ENCODE measurements at places on chromosomes 11 and 22. TPM values are rescaled to one million over a fixed set of nuclear protein-coding genes. Genes with fewer than 3 reads are reported as not detected.

GRCh38 chr22:22123118-22123959, 121.2 kb upstream of the VPREB1 start:
- no peak for DNase-seq

DNA sequence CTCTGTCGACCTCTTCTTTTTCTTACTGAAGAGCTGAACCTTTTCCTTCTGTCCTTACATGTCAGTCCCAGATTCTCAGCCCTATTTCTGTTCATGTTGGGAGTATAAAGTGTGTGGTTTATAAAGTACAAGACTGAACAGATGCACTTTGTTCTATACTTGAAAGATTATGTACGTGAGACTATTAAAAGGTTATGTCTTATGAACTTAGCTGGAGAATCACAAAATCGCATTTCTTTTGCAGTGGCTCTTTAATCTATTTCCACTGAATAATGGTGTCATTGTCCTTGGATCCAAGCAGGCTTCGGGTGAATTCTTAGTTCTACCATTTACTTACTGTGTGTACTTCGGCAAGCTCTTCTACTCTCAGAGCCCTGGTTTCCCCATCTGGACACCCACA, 558.4 kb downstream of the TMEM135 start:
- DNase-seq: no peak

DNA sequence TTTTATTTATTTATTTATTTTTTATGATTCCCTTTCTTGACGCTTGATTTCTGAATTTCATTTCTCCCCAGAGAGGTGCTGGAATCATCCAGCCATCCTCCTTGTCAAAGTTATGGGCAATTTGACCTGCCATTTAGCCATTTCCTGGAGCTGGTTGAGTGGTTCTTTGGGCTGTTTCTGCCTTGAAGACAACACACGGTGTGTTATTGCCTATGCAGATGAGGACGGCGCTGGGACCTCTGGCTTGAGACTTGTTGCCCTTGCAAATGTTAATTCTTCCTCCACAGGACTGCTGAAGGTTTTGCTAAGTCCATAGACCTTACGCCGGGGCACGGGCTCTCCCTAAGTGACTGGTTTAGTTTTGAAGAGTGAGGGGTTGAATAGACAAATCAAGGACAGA, 147.9 kb upstream of the PLET1 start:
- DNase-seq: no peak

- no peak for DNase-seq
Observed at GRCh38 chr22:29626497-29627195, 23.2 kb downstream of the NF2 start.

DNA sequence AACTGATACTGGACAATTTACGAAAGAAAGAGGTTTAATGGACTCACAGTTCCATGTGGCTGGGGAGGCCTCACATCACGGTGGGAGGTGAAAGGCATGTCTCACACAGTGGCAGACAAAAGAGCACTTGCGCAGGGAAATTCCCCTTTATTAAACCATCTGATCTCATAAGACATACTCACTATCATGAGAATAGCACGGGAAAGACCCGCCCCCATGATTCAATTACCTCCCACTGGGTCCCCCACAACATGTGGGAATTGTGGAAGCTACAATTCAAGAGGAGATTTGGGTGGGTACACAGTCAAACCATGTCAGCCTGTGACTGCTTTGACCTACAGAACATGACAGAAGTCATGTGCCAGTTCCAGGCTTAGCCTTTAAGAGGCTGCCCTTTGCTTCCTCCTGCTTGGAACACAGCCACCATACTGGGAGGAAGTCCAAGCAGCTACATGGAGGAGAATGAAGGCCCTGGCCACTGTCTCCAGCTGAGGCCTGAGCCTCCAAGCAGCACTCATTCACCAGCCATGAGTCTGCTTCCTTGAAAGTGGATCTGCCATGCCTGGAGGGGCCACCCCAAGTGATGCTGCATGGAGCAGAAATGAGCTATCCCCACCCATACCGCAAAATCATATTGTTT, 10.9 kb upstream of the GAL start:
- no peak for DNase-seq

GRCh38 chr11:28877340-28877739, 769.2 kb downstream of the METTL15 start:
- DNase-seq: no peak

DNA sequence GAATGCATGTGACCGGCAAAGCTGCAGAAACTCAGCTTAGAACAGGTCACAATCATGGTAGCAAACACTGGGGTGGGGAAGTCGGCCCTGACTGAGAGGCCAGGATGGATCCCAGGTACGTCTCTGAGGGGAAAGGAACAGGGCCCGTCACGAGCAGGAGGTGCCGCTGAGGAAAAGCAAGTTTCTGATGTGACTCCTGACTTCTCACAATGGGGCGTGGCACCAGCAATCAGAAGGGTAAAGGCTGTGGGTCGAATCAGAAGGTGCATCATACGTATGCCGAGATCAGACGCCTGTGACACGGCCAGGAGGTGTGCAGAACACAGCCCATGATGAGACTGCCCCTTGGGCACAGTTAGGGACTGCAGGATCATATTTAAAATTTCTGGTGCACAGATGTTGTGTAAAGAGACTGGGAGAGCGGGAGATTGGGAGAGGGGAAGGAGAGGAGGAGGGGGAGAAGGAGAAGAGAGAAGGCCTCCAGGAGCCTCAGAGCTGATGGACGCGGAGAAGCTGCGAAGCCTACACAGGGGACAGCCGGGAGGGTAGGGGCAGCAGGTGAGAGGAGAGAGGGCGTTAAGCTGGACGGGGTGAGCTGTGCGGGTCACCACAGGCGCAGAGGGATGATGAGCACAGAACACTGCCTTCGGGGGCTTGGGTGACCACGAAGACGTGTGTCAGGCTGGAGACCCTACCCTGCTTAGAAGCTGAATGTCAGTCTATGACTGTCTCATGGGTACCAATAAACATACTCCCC, 30.7 kb downstream of the KRTAP5-5 start:
- no peak for DNase-seq

DNA sequence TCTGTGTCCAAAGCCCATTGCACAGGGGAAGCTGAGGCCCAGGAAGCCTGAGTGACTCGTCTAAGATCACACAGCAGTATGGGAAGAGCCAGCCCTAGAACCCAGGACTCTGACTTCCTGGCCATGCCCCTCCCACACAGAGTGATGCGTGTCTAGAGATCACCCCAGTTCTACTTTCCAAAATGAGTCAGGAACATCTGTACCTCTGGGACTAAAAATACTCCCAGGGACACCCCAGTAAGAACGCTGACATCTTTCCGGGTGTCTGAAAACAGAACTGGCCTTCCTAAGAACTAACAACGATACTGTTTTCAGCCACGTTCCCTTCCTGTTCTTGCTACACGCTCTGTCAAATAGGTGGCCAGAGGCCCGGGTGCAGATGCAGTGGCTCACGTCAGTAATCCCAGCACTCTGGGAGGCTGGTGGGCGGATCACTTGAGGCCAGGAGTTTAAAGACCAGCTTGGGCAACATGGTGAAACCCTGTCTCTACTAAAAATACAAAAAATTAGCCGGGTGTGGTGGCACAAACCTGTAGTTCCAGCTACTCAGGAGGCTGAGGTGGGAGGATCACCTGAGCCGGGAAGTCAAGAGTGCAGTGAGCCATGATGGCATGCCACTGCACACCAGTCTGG, 21.7 kb upstream of the PDGFB start:
- no peak for DNase-seq

- no peak for DNase-seq
Observed at GRCh38 chr22:32800158-32800882, 1.2 kb upstream of the TIMP3 start.

GRCh38 chr22:12613199-12613598, 2914.8 kb upstream of the OR11H1 start:
- no peak for DNase-seq

DNA sequence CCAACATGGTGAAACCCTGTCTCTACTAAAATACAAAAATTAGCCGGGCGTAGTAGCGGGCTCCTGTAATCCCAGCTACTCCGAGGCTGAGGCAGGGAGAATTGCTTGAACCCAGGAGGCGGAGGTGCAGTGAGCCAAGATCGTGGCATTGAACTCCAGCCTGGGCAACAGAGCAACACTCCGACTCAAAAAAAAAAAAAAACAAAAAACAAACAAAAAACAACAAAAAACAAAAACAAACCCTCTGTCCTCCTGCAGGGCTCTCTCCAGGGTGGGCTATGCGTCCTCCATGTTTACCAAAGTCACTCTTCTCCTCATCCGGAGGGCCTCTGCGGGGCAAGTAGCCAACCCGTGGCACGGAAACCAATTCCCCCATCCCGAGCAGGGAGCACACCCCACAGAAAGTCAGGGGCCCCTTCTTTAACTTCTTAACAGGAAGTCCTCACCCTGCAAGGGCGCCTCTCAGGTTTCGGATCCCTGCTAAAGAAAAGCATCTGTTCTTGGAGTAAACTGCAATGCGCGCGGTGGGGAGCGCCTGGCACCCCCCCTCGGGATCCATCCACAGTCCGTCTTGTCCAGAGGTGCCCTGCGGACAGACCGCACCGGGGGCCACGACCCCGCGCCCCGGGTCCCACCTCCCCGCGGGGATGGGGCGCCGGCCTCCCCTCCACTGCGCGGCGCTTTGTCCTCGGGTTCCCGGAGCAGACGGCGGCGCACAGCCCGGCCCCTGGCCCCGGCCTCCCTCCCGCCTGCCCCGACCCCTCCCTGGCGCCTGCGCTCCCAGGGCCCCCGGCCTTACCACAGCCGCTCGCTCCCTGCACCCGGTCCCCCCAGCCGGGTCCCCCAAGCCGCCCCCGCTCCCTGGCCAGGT, 712 bp downstream of the CERK start:
- peak; percentile 29 for DNase-seq

GRCh38 chr22:46798366-46799350, 36.2 kb downstream of the TBC1D22A start:
- peak; percentile 59 for DNase-seq

- DNase-seq: no peak
Observed at GRCh38 chr11:44387825-44388224, 77.9 kb upstream of the ALX4 start.

DNA sequence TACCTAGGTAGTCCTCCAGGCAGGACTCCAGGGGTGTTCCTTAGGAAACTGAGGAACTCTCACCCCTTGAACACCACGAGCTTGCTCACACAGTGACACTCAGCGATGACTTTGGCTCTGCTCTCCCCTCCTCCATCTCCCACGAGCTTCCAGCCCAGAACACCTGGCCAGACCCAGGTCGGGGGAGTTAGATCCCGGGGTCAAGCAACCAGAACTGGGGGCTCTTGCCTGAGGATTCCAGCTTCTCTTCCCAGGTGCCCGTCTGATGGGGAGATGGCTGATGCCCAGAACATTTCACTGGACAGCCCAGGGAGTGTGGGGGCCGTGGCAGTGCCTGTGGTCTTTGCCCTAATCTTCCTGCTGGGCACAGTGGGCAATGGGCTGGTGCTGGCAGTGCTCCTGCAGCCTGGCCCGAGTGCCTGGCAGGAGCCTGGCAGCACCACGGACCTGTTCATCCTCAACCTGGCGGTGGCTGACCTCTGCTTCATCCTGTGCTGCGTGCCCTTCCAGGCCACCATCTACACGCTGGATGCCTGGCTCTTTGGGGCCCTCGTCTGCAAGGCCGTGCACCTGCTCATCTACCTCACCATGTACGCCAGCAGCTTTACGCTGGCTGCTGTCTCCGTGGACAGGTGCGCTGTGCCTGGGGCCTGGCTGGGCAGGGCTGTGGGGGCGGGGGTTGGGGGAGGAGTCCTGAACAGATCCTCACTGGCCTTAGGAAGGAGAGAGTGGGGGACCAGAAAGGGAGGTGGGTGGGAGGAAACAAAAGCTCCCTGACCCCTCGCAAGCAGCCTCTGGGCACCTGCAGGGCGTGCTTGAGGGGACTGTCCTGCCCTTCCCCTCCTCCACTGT, at the start of gene GALR3:
TSS of gene GALR3 (plus strand) at position 249 of the 852 bp plus-strand sequence. CDS start at position 274, 25 bp downstream.
- no peak for DNase-seq

GRCh38 chr11:115912484-115912945, 408.3 kb upstream of the CADM1 start:
- DNase-seq: no peak

DNA sequence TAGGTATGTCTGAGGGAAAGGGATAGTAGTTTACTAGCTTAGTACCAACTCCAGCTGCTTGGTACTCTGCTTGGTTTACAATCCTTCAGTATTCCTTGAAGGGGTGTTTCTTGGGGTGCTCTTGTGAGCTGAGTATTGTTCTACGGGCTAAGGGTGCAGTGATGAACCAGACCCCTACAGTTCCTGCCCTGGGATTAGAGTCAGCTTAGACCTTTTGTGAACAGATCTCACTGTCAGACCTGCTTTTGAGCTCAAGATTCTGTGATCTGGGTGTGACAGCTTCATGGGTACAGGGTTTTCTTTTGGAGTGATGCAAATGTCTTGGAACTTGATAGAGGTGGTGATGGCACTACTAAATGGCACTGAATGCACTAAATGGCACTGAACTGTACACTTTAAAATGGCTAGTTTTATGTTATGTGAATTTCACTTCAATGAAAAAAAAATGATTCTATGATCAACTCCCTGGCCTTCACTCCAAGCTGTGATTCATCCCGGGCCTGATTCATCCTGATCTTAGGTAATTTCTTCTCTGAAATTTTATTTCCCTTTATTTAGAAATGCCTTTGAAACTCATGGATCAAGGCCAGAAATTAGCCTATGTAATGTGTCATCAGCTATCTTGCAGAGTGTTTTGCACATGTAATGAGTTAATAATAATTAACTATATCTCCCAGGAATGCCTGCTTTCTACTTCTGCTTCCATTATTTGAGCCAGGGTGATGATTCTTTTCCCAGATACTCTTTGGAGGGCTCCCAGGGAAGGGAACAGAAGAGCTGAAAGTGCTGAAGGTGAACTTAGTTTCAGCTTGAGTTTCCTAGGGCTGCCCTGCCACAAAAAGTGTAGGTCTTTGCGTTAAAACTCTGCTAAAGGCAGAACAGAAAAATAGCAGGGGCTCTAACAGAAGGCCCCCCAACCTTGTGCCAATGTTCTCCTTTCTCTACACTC, 87.9 kb downstream of the NCAM1 start:
- no peak for DNase-seq

- DNase-seq: no peak
Observed at GRCh38 chr22:43449831-43450225, 38.0 kb downstream of the MPPED1 start.

DNA sequence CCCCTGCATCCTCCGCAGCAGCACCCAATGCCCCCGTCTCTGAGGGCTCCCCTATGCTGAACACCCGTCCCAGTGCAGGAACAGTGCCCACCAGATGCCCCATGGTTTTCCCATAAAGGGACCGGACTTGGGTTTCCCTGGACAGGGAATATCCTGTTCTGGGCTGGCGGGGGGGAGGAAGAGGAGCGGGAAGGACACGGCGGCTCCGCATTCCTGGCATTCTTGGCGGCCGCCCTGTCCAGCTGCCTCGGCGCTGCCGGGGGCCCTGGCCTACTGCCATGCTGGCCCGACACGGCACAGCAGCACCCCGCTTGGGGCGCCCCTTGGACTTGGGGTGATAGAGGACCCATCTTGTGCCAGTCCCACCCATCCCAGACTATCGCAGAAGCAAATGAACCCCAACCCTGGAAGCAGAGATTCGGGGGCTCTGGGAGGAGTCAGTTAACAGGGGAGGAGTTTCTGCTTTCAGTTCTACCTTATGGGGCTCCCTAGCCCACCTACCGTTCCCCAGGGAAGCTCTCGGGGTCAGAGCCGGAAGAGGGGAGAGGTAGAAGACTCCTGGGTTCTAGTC, 23.7 kb upstream of the CBX7 start:
- DNase-seq: no peak

The C1QTNF5 gene
- not detected for total RNA-seq

The HEPHL1 gene
- total RNA-seq: not detected

The TRIM49B gene
- total RNA-seq: not detected

The MYBPC3 gene
- total RNA-seq: 0.10 TPM

The NUDT8 gene
- 1.5 TPM for total RNA-seq

The SERHL2 gene
- total RNA-seq: 0.34 TPM

The TMEM132A gene
- not detected for total RNA-seq

The AGBL2 gene
- 8.2 TPM for total RNA-seq
